Tibial nerve (tissue), 4 donors: ENCODE measurements at places on chromosomes 7 and 10. TPM values are rescaled to one million over a fixed set of nuclear protein-coding genes. Genes with fewer than 3 reads are reported as not detected.

DNA sequence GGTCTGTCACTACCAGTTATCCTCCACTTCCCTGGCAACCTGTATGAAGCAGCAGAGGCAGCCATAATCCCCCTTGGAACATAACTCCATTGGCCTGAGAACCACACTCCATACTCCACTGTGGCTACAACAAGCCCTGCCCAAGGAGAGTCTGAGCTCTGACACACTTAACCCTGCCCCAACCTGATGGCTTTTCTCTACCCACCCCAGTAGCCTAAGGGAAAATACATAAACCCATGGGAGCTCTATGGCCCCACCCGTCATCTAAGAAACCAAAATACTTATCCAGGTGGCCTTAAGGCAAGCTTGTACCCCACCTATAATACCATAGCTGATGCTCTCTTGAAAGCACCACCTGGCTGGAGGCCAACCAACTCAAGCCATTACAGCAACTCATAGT, 324.8 kb upstream of the GLI3 start:
- no peak for DNase-seq
- no peak overlapping the region for H3K4me3 ChIP-seq
- H3K4me1 ChIP-seq: no peaks in the 10 kb centered on the region
- H3K36me3 ChIP-seq: no peaks in the 10 kb centered on the region

Gene ENTPD1
- total RNA-seq: 12.6 TPM

Gene CAV1
- total RNA-seq: 330 TPM

DNA sequence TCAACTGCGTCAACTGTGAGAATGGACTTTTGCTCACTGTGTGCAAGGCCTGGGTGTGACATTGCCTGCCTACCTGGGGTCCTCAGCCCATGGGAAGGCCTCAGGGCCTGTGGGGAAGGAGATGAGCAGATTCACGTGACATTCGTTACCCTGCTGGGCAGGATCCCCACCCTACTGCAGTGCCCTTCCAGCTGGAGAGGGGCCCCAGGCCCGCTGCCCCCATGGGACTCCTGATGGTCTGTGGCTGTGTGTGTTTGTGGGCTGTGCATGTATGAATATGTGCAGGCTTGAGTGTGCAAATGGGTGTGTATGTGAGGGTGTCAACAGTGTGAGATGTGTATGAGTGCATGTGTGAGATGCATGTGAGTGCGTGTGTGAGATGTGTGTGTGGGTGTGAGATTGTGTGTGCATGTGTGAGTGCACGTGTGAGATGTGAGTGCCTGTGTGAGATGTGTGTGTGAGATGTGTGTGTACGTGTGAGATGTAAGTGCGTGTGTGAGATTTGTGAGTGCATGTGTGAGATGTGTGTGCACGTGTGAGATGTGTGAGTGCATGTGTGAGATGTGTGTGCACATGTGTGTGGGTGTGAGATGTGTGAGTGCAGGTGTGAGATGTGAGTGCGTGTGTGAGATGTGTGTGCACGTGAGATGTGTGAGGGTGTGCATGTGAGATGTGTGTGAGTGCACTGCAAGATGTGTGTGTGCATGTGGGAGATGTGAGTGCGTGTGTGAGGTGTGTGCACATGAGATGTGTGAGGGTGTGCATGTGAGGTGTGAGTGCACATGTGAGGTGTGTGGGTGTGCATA, 29.7 kb downstream of the PPIF start:
- H3K36me3 ChIP-seq: no peaks in the 10 kb centered on the region
- H3K27ac ChIP-seq: no peak overlapping the region
- H3K4me1 ChIP-seq: peaks cover 39% of the 10 kb centered on the region
- H3K27me3 ChIP-seq: no peaks in the 10 kb centered on the region
- DNase-seq: no peak
- no peak overlapping the region for H3K4me3 ChIP-seq

DNA sequence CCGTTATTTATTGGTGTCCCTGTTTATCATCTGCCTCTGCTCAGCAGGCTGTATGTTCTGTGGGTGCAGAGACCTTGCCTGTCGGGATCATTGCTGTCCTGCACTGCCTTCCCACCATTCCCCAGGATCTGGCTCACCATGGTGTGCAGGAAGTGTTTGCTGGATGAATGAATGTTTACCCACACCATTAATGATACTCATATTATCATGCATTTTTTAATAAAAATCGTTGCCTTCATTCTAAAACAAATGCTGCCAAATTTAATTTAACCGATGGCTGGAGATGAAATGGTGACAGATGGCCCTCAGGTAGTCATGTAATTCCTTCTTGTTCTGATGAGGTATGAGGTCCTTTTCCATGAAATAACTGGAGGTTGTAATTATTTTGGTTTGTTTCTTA, 22.5 kb downstream of the PLPP4 start:
- DNase-seq: no peak
- no peak overlapping the region for H3K4me3 ChIP-seq
- no peaks in the 10 kb centered on the region for H3K4me1 ChIP-seq
- H3K27me3 ChIP-seq: no peaks in the 10 kb centered on the region
- H3K36me3 ChIP-seq: no peaks in the 10 kb centered on the region

- no peaks in the 10 kb centered on the region for H3K27me3 ChIP-seq
- H3K36me3 ChIP-seq: no peaks in the 10 kb centered on the region
- no peaks in the 10 kb centered on the region for H3K4me1 ChIP-seq
- H3K27ac ChIP-seq: peak overlapping the region; percentile 6
- no peak for DNase-seq
- no peak overlapping the region for H3K4me3 ChIP-seq
Measured at GRCh38 chr10:95785317-95785716, 29.4 kb downstream of the ENTPD1 start.

Gene PROSER2
- 79.5 TPM for total RNA-seq

- no peaks in the 10 kb centered on the region for H3K27me3 ChIP-seq
- no peaks in the 10 kb centered on the region for H3K36me3 ChIP-seq
- no peak overlapping the region for H3K27ac ChIP-seq
- DNase-seq: no peak
- no peak overlapping the region for H3K4me3 ChIP-seq
Measured at GRCh38 chr10:126893841-126894240, 11.4 kb upstream of the DOCK1 start.

- no peak overlapping the region for H3K27ac ChIP-seq
- H3K27me3 ChIP-seq: no peaks in the 10 kb centered on the region
- H3K4me3 ChIP-seq: no peak overlapping the region
- H3K4me1 ChIP-seq: no peaks in the 10 kb centered on the region
- DNase-seq: no peak
Measured at GRCh38 chr10:114801411-114801813, 20.2 kb upstream of the FHIP2A start.

Gene WIPF3
- total RNA-seq: 4.2 TPM

DNA sequence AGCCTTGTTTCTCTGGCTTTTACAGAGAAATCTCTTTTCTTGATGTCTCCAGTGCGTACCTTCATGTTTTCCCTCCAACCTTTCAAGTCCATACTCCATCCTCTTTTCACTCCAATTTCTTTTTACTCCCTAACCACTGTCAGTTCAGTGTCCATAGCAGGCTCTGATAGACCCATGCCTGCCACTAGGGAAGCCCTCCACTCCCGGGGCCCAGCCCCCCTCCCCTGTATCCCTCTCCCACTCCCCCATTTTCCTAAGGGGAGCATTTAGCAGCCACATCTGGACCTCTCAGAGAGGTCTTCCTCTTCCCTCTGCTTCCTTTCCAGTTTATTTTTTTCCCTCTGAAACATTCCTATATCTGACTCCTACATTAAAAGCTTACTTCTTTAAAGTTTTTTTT, 33.1 kb downstream of the DENND11 start:
- no peaks in the 10 kb centered on the region for H3K27me3 ChIP-seq
- H3K36me3 ChIP-seq: peaks cover 8% of the 10 kb centered on the region
- H3K27ac ChIP-seq: no peak overlapping the region
- no peak overlapping the region for H3K4me3 ChIP-seq

- no peaks in the 10 kb centered on the region for H3K4me1 ChIP-seq
- H3K27me3 ChIP-seq: peaks cover 42% of the 10 kb centered on the region
- no peak overlapping the region for H3K4me3 ChIP-seq
- no peak for DNase-seq
Measured at GRCh38 chr10:90856261-90856660, 1.6 kb downstream of the HTR7 start.

DNA sequence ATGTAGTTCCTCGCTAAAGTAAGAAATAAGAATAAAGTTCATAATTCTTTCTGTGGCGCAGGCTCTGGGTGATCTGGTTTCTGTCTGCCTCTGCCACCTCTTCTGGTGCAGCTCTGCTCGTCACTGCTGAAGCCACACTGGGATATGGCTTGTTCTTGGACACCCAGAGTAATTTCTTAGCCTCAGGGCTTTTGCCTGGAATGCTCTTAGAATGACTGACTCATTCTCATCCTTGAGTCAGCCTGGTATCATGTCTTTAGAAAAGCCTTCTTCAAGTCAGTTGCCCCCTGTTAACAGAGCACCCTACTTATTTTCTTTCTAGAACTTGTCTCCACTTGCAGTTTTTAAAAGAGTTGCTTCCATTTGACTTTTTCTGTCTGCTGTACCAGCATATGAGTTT, 2.0 kb downstream of the ZSCAN25 start:
- no peak for DNase-seq
- H3K4me3 ChIP-seq: no peak overlapping the region
- no peak overlapping the region for H3K27ac ChIP-seq

DNA sequence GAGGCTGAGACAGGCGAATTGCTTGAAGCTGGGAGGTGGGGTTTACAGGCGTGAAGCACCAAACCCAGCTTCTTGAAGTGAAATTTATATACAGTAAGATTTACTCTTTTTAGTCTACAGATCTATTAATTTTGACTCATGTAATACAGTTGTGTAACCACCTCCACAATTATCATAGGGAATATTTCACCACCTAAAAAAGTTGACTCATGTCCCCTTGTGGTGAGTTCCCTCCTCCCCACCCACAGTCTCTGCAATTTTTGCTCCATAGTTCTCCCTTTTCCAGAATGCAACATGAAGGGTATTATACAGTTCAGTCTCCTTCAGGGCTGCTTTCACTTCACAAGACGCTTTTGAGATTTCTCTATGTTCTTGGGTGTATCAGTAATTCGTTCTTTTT, 156.8 kb downstream of the FAM107B start:
- no peaks in the 10 kb centered on the region for H3K27me3 ChIP-seq
- no peaks in the 10 kb centered on the region for H3K36me3 ChIP-seq
- no peak overlapping the region for H3K4me3 ChIP-seq
- no peak for DNase-seq
- no peak overlapping the region for H3K27ac ChIP-seq
